Upper lobe of right lung (tissue), 1 donor: ENCODE measurements at places on chromosomes 16 and 17.

DNA sequence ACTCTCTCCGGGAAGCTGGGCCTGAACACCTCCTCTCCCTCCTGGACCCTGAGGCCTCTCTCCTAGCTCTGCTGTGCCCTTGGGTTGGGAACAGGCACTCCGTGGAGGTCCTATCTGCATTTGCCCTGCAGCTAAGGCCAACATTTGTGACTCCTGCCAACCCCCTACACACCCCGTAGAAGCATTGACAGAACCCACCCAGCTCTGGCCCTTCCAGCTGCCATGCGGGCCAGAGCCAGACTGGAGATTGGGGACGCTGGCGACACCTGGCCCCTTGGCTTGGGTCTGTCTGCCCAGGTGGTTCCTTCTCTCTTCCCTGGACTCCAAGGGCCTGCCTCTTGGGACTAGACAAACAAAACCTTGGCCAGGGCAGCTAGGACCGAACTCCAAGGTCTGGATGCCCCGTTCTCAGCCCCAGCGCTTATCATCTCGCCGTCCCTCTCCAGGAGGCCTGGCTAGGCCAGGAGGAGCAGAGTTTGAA, 644 bp upstream of the RHBDF2 start:
- DNase-seq: no peak

GRCh38 chr17:18994631-18995030, 9.9 kb downstream of the FAM83G start:
- DNase-seq: no peak

DNA sequence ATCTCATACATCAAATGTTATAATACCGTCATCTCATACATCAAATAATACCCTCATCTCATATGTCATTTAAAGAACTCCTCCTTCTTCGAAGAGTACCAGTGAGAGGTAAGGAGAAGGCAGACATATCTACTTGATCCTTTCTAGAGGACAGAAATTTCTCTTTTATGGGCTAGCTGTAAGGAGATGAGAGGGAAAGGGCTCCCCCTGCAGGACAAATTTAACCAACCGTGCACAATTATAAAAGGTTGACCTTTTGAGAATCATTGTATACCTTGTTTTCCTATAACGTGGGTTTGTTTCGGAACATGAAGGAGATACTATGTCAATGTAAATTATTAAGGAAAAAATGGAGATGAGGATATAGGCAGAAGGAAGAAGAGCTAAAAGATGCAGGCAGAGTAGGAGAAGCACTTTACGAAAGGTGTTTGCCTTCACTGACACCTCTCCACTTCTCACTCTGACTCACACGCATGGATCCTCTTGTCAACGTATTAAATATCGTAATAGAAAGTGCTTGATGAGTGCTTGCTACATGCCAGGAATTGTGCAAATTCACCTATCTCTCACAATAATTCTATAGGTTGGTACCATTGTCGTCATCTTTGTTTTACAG, 465.9 kb upstream of the ERCC4 start:
- DNase-seq: no peak

DNA sequence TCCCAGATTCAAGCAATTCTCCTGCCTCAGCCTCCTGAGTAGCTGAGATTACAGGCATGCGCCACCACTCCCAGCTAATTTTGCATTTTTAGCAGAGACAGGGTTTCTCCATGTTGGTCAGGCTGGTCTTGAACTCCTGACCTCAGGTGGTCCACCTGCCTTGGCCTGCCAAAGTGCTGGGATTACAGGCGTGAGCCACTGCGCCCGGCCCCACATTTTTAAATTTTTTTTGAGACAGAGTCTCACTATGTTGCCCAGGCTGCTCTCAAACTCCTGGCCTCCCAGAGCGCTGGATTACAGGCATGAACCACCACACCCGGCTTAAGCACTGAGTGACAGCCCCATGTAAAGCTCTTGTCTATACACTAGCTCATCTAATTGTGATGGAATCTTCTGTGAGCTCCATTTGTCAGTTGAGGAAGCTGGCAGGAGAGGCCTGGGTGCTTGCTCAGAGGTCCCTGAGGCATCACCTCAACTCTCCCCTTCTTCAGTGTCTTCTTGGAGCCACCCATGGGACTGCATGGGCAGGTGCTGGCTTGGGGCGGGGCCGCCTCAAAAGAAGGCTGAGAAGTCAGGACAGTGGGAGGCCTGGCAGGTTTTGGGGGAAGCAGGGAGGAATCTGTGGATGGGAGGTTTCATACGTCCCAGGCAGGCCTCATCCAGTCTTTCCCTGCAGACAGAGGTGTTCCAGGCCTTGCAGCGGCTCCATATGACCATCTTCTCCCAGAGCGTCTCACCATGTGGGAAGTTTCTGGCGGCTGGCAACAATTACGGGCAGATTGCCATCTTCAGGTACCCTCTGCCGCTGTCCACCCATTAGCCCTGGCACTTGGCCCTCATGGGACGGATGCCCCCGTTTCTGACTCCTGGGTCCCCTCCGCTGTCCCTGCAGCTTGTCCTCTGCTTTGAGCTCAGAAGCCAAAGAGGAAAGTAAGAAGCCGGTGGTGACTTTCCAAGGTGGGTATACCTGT, 1.5 kb downstream of the THOC6 start:
- DNase-seq: no peak

DNA sequence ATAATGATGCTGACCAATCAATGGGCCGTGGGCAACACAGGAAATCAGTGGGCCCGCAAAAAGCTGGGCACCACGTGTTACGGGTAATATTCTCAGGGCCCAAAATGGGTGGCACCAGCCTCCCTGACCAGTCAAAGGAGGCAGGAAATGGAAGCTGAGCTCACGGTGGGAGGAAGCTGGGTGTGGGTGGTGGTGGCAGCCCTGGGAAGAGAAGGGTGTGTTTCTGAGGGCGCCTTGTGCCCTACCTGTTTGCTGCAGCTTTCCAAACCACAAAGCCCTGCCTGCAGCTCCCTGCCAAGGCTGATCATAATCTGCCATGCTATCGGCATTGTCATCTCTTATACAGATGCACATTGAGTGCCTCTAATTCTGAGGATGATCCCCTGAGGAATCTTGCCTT, 457.9 kb downstream of the SLC39A11 start:
- DNase-seq: no peak

DNA sequence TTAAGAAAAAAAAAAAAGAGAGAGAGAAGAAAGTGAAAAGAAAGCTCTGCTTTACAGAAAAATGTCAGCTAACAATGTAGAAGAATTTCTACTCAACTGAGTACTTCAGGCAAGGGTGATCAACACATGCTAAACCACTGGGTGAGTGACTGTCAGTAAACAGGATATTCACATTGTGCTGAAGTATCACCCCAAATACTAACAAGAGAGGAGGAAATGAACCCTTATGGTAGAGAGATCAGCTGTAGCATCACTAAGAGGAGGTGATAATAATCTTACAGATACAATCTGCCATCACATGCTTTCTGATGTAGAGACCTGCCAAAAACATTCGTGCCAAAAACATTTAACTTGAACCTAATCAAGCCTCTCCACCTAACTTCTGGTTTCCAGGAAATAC, 30.7 kb upstream of the ICAM2 start:
- DNase-seq: no peak

- DNase-seq: peak; percentile 89
Observed at GRCh38 chr17:81428948-81429774, 33.9 kb downstream of the BAHCC1 start.

- DNase-seq: no peak
Observed at GRCh38 chr16:3513892-3514583, 13.2 kb downstream of the CLUAP1 start.

DNA sequence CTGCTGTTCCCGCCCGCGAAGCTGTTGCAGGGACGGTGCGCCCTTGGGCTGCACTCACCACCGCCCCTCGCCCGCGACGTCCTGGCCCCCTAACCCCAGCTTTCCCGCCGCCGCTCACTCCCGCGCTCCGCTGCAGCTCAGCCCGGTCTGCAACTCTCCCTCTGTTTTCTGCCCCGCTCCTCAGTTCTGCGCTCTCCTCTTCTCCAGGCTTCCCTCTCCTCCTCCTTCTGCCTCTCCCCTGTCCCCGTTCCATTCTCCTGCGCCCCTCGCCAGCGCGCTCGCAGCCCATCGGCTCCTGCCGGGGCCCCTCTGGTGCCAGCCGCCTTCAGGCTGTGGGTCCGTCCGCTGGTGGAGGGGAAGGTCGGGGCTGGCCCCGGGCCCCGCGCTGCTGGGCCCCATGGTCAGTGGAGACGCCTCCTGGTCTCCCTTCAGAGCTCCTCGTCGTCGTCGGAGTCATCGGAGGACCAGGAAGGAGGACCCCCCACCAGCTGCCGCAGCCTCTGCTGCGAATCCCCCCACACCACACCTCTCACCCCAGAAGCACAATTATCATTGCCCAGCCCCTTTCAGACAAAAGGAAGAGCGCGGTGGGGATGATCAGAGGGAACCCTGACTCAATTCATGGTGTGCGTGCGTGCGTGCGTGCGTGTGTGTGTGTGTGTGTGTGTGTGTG, 223.2 kb upstream of the FOXF1 start:
- no peak for DNase-seq

- DNase-seq: no peak
Observed at GRCh38 chr17:15123593-15124263, 141.4 kb downstream of the PMP22 start.

GRCh38 chr17:81092518-81093095, 57.7 kb downstream of the BAIAP2 start:
- no peak for DNase-seq

- no peak for DNase-seq
Observed at GRCh38 chr17:4592240-4593005, 8.1 kb downstream of the SMTNL2 start.

DNA sequence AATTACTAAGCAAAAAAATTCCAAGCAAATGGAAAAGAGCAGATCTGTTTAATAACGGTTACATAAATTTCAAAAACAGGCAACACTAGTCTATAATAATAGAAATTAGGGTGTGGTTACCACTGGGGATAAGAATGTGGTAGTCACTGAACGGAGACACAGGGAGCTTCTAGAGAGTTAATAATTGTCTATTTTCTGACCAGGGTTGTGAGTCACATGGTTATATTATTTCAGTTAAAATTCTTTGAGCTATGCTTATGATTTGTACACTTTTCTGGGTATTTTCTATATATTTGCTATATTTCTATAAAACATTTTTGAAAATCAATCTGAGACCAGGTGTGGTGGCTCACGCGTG, 433.9 kb upstream of the MAF start:
- DNase-seq: no peak

DNA sequence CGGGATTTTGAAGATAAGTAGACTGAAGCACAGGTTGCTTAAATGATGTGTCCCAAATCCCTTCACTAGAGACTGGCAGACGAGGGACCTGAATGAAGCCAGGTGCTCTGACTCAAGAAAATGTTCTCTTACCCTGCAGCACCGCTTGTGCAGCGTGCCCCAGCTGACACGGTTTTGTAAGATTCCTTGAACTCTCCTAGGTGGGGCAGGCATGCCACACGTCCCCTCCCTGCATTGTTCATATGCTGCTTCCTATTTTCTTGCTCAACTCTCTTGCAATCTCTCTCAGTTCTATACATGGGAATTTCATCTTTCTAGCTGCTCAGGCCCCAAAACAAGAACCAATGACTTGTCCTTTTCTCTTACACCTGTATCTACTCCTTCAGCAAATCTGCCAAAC, 22.1 kb upstream of the HNF1B start:
- no peak for DNase-seq

DNA sequence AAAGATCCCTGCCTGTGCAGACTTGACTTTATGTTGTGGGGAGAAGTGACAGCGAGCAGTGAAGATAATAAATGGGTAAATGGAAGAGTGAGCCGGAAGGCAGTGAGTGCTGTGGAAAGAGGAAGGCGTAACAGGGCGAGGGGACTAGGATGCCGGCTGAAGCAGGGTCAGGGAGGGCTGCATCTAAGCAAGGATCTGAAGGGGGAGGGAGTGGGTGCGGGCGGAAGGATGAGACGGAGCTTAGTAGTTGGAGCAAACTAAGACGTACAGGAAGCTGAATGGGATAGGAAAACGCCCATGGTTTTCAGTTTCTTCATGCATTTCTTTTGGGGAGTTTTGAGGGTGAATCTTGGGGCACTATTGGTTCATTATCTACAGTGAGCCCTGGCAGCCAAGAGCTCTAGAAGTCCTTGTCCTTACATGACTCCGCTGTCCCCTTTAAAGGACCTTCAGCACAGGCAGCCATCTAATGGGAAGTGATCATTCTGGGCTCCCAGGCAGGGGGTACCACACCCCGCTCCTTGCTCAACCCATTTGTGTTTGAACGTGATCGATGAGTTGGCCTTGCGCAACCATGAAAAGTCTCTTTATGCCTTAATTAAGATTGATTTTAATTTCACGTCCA, 10.4 kb upstream of the NAT9 start:
- no peak for DNase-seq

DNA sequence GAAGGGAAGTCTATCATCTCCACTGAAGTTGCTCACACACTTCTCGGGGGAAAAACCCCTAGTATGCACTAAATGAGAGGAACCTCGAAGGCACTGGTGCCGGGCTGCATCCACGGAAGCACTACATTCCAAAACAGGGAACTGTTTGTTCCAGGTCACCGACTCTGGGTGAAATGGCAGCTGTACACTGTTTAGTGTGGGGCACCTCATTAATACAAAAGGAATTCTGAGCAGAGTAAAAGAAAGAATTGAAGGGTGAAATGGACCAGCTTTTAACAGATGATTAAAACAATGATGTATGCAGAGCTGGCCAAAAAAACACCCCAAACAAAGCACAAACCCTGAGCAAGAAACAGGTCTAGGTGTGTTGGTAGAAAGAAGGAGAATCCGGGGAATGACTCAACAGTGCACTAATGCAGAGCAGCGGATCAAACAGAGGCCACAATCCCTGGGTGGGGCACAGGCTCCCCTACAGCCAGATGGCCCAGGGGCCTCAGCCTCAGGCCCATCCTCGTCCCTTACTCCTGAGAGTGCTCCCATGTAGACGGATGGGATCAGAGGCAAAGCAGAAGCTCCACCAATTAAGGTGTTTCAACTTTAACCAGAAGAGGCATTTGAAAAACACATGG, 161.5 kb downstream of the ZFHX3 start:
- DNase-seq: no peak
